ENCODE measurements at places on chromosomes 6 and 20.
A peak's percentile ranks its signal among the peaks of the same experiment; 100 is the strongest.

DNA sequence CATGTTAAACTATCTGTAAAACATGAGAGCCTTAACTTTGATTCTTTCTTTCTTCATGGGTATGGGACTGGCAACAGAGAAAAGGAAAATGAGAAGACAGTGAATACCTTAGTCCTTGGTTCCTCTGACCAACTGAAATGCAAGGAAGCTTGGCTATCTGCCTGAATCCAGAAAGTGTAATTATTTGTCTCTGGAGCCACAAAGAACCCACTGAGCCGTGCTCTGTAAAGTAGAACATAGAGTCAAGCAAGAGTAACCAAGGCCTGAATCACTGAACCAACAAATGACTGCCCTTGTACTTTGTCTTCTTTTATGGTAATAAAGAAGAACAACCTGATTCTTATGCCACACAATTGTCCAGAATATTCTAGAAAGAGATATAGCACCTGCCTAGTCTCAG, 27.6 kb downstream of the PKHD1 start:
- no peak for DNase-seq

- DNase-seq: no peak
These were observed 27.9 kb downstream of the PPARD start for GRCh38 chr6:35370124-35370741.

GRCh38 chr20:7346562-7346961, 579.1 kb downstream of the BMP2 start:
- no peak for DNase-seq

- no peak for DNase-seq
These were observed 10.3 kb downstream of the KIZ start for GRCh38 chr20:21136015-21136732.

DNA sequence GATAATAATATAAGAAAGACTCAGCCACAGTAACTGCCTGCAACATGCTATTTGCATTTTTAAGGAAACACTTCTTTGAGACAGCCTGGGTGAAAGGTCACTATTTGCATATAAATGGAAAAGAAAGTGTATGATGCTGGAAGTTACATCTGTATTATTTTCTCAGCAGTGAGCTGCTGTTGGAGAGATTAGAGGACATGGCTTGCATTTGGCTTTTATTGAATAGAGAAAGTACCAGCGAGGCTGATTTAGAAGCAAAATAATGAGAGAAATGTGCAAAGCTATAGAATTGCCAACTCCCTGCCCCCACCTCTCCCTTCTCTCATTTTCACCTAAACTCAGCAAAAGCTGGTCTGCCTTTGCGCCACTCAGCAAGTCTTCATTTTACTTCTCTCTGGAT, 12.7 kb downstream of the MYT1 start:
- no peak for DNase-seq

DNA sequence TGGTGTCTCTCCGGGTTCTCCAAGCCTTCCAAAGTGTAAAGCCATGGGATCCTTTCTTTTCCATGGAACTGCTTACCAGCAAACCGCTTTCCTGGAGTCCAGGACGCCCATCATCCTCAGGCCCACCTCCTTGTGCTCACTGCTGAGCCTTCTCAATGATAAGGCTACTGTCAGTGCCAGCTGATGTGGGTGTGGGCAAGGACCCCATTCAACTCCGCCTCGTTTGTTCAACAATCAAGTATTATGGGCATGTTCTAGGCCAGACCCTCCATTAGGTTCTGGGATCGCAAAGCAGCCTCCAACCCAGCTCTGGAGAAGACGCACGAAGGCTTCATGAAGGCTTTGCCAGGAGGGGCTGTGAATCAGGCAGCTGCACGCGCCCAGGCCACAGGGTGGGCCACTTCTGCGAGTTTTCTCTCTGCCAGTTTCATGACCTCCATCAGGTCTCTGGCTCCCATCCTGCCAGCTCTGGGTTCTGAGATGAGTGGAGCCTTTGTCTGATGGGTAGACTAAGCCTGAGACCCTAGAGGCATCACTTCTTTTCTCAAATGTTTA, 177.1 kb downstream of the MRPL14 start:
- no peak for DNase-seq

- DNase-seq: no peak
These were observed 34.8 kb upstream of the NCOA3 start for GRCh38 chr20:47466704-47467459.

GRCh38 chr6:37048851-37049757, 43.6 kb downstream of the FGD2 start:
- DNase-seq: no peak

DNA sequence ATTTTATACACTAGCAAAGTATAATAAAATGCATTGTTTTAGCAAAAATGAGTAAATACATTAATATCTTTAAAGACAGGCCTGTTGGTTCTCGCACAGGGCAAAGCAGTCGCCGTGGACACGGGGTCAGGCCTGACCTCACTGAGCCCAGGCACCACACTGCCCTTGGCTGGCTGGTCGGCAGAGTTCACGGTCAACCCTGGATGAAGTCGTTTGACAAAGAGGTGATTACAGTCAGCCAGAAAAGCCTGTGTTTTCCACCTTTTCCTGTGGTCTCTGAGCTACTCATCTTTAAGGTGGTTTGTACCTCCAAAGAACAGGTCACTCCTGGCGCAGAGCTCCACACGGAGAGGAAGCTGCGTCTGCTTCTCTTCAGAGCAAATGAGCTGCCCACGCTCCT, 191.5 kb downstream of the DLL1 start:
- no peak for DNase-seq

DNA sequence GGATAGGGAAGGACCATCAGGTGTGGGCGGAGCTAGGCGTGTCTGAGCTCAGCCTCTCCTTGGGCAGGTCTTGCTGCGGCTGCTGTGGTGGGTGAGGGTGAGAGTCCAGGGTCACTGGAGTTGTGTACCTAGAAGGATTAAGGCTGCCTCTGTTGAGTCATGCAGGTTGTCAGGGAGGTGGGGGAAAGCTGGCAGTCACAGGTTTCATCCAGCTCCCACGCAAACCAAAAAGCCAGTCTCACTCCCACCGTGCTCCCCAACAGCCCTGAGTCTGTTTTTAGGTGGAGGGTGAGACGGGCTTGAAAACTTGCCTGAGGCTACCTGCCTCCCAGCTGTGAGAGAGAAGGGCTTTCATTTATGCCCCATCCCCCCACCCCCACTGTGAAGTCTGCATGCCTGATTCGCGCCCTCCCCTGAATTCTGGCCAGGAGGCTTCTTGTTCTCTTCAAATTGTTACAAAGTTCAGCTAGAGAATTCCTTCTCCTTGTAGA, 161.5 kb downstream of the MYLK4 start:
- no peak for DNase-seq

DNA sequence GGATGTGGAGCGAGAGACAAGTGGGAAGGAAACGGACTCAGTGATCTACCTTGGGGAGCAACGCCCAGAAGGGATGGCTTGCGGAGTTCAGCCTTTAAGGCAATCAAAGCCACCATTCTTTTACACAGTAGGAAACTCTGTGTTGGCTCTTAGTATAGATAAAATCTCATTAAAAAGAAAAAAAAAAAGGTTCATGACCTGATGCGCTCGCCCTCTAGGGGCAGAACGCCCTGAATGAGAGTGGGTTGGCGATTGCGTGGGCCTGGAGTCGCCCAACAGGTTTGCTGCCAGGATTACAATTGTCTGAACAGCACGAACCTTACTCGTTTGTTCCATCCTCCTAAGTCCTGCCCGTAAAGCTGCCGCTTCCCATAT, 1.2 kb downstream of the TPD52L1 start:
- DNase-seq: no peak

GRCh38 chr6:74420221-74420620, 724.2 kb downstream of the CD109 start:
- no peak for DNase-seq

- DNase-seq: no peak
These were observed 72.9 kb downstream of the TSBP1 start for GRCh38 chr6:32298632-32299336.

DNA sequence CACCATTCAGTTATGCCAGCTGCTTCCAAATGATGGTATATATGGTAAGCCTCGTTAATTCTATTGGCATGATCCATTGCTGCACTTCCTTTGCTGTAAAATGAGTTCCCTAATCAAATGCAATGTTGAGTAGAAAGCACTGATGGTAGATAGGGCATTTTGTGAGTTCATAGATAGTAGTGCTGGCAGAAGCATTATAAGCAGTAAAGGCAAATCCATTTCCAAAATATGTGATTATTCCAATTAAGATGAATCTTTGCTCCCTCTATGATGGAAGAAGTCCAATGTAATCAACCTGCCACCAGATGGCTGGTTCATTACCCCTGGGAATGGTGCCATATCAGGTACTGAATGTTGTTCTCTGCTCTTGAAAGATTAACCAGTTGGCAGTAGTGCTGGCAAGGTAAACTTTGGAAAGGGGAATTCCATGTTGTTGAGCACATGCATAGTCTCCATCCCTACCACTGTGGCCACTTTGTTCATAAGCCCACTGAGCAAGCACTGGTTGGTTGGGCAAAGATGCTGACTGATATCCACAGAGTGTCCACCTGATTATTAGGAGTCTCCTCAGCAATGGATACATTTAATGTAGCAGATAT, 5.6 kb upstream of the TBPL1 start:
- DNase-seq: no peak

DNA sequence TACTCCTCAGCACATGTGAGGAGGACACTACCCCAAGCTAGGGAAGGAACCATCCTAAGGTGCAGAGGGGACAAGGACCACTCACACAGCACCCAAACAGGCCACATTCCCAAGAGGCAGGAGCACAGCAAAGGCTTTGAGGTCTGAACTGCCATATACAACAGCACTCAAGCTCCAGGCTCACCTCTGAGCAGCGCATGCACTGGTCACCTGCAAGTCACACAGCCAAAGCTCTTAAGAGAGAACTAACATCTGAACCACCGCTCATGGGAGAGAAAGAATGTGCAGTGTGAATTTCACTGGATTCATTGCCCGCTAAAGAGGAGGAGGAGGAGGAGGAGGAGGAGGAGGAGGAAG, 31.0 kb downstream of the NPEPL1 start:
- DNase-seq: no peak

GRCh38 chr6:131825946-131826345, 18.1 kb downstream of the ENPP1 start:
- no peak for DNase-seq

- DNase-seq: no peak
These were observed 312 bp downstream of the TXNDC5 start for GRCh38 chr6:7910298-7910653.

- DNase-seq: no peak
These were observed 35.1 kb downstream of the DSE start for GRCh38 chr6:116405652-116406356.

DNA sequence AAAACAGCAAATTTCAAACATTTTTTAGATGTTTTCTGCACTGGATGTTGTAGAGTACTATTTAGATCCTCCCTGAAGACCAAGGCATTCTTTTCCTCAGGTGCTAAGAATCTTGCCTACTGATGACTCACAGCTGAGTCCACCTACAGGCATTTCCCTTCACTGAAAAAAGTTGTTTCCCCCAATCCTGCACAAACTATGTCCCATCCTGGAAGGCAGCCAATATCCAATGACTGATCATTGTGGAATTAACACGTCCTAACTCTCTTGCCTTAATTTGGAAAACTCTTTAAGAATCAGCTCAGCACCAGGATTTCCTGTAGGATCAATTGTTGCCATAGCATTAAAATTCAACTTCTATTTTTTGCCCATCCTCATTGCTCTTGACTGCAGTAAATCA, 268.4 kb upstream of the IRAK1BP1 start:
- DNase-seq: no peak

GRCh38 chr20:3045042-3045815, 623 bp upstream of the MRPS26 start:
- no peak for DNase-seq

- peak; percentile 73 for DNase-seq
These were observed 105.8 kb upstream of the TRAF3IP2 start for GRCh38 chr6:111711476-111711875.

DNA sequence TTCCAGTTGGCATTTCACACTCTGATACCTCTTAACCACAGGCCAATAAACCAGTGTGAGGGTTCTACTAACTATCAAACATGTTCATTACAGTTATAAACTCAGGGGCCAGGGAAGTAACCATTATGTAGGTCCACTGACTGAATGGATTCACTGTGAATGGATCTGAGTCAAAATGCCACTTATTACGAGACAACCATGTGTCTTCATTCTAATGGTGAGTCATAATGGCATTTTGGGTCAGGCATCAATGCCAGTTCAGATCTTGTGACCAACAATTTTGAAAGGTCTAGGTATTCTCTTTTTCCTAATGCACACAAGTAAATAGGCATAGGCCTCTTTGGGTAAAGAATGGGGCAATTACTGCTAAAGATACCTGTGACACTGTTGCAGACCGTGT, 112.2 kb upstream of the HEY2 start:
- DNase-seq: no peak

GRCh38 chr6:167572106-167572505, 247.2 kb downstream of the TTLL2 start:
- DNase-seq: no peak

Measured in NCI-H748 treated with DMSO at 0.1 percent for 48 hours (cell line).